ENCODE measurements at places on chromosomes 6 and 20.

GRCh38 chr6:31353384-31353945 lies 3.5 kb downstream of the HLA-B start:
- no peak for DNase-seq

GRCh38 chr6:127342296-127342945 lies 988 bp downstream of the ECHDC1 start:
- DNase-seq = peak; percentile 82

DNA sequence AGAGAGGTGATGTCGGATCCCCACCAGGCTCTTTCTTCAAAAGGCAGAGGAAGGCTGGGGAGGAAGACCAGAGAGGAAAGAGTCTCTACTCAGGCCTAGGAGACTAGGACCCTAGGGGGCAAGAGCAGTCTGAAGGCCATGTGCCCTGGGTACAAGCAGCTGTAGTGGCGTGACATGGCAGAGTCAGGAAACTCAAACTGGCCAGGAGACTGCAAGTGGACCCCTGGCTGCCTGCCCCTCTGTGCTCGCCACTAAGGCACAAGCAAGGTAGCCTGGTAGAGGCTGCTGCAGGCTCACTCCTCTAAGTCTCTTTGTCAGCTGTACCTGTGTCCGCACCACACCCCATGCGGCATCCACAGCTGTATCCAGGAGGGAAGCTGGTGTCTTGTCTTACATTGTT lies 19.9 kb downstream of the CST9L start:
- no peak for DNase-seq

DNA sequence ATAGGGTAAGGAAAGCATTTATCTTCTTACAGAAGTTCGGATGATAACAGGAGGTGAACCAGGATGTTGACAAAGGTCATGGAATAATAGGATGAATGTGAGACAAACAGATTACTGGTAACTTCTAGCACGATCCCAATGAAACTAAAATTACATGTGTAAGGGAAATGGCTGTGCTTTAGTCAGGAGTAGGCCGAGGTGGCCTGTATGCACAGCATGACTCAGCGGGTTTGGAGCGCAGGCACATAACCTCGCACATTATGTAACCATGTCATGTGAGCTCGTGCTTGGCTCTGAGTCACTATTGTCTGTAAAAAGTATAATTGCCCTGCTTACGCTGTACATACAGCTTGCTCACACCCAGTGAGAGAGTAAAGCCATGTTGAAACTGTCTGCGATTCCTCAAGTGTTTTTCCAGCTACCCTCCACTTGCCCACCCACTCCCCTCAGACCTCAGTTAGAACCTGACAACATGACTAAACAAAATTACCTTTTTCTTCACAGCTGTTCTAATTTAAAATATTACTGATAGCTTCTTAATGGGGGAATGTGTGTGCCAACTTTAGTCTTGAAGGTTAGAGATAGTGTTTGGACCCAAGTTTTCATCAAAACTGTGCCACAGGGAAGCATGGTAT lies 8.2 kb downstream of the CYB5R4 start:
- DNase-seq = peak; percentile 98

Measured in EH (cell line).